ENCODE measurements at places on chromosomes 11 and 22. TPM values are rescaled to one million over a fixed set of nuclear protein-coding genes. Genes with fewer than 3 reads are reported as not detected.

APOBEC3F gene
- polyA plus RNA-seq: 14.3 TPM

SCARF2 gene
- 27.6 TPM for polyA plus RNA-seq

TBX10 gene
- polyA plus RNA-seq: not detected

OR4P4 gene
- not detected for polyA plus RNA-seq

SLC22A6 gene
- not detected for polyA plus RNA-seq

DNA sequence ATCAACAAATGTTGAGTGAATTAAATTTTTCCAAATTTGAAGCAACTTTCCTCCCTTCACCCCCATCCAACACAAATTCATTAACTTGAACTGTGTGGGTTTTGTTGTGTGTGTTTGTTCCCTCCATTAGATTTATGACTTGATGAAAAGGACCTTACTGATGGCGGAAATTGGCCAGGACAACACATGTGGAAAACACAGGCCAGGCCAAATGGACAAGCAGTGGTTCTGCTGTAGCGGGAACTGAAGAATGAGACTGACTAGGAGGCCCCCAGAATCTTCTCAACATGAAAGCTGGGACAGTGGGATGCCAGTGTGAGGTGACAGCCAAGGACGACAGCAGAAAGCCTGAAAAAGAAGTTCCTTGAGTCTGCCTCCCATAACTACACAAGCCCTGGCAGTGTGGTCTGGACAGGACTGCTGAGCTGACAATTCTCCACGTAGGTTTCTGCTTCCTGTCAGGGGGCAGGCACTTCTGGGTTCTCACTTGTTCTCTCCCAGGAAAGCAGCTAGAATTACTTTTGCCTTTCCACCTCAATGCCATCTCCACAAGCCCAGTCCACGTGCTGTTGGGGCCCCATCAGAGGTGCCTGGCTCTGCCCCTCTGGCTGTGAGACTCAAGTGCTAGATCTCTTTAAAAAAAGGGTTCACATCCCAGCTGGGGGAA, 94.3 kb downstream of the ETS1 start:
- no peak for DNase-seq

GRCh38 chr11:134759274-134759673, 347.2 kb upstream of the B3GAT1 start:
- DNase-seq: no peak

GRCh38 chr11:105297463-105297862, 157.9 kb upstream of the CARD18 start:
- DNase-seq: no peak

DNA sequence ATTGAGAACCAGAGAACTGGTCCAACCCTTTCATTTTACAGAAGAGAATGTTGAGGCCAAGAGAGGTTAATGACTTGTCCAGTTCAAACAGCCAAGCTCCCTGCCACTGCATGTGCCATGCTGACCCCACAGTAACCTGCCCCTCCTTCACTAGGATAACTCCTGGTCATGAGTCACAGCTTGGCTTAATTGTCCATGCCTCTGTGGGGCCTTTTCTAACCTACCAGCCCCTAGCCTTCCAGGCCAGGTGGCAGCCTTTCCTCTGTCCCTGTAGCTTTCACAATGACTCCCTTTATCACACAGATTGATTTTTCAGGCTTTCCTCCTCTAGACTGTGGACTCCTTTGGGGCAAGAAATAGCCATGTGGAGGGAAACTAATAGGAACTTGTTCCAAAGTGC, 97.2 kb downstream of the PIWIL4 start:
- DNase-seq: no peak

DNA sequence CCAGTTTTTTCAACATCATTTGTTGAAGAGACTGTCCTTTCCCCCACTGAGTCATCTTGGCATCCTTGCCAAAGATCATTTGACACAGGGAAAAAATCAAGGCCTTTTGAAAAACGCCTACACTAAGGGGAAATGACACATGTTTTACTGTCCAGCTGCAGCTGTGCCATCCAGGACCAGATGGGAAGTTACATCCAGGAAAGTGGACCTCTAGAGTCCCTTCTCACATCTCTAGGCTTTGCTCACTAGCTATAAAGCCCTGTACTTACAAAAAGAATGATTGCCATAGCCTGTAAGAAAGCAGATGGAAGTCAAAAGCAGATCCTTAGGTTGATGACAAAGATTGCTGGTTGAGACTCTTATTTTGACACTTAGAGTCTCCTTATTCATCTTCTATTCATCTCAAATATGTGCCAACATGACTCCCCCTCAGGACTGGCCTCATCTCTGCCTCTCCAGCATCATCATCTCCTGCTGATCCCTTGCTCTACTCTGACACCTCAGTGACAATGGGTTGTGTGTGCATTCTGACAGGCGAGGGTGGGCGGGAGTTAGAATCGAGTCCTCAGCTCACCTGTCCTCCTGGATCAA, 22.8 kb downstream of the OSBP2 start:
- DNase-seq: no peak
